ENCODE measurements at places on chromosomes 2 and 18. TPM values are rescaled to one million over a fixed set of nuclear protein-coding genes. Genes with fewer than 3 reads are reported as not detected.

DNA sequence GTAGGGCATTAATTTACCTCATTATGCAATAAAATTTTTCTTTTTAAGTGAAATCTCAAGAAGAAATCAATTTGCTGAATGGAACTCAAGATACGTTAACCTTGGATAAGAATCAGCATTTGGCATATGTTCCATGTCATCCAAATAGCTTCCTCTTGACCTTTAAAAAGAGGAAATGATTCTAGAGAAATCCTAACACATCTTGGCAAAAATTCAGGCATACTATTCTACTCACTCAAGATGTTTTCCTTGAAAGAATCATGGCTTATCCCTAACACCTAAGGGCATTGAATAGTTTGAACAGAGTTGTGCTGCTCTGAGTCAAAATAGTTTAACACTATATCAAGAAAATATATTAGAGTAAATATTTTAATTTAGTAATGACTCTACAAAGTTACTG, 678.0 kb downstream of the EPHA4 start:
- DNase-seq: no peak

CXCR1 gene
- not detected for total RNA-seq

PARD6G gene
- 8.8 TPM for total RNA-seq

CDCA7 gene
- 20.8 TPM for total RNA-seq

OSBPL1A gene
- 84.6 TPM for total RNA-seq

NFATC1 gene
- 5.8 TPM for total RNA-seq

- no peak for DNase-seq
Observed at GRCh38 chr18:62118328-62118727, 68.5 kb downstream of the PIGN start.

DNA sequence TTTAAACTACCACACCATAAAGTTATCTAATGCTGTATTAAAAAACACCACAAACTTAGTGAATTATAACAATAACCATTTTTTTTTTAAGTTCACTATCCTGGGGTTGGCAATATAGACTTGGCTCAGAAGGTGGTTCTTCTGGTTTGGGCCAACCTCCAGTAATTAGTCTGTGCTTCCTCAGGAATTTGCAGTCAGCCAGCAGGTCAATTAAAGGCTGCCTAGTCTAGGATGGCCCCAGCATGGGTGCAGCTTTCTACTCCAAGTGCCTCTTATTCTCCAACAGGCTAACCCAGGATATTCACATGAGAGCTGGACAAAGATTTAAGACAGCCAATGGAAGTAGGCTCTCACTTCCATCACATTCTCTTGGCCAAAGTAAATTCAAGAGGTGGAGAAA, 379.1 kb upstream of the FIGN start:
- DNase-seq: no peak

RAB6C gene
- not detected for total RNA-seq

Data from SK-MEL-5 (cell line).